ENCODE measurements at places on chromosomes 11 and 22.

DNA sequence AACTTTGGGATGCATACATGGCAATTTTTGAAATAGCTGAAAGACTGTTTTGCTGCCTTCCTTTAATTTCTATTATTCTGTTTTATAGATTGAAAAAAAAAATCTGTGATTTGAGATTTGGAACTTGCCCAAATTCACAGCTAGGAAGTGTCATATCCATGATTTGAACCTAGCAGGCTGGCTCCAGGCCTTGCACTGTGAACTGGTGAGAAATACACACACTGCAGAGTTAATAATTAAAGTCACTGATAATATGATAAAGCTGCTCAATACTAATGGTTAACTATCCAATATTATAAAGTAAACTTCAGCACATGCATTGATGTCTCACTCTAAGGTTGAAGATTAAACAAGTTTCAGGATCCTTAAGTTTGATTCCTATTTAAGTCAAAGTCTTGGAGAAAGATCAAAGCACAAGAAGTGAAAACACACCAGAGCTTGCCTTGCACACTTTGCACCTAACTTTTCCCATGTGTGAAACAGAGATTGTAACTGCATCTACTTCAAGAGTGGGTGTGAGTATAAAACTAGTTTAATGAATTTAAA, 150.6 kb upstream of the CCDC179 start:
- no peak overlapping the region for H3K4me3 ChIP-seq
- H3K27ac ChIP-seq = no peak overlapping the region
- no peaks in the 10 kb centered on the region for H3K27me3 ChIP-seq
- DNase-seq = no peak
- H3K4me1 ChIP-seq = no peaks in the 10 kb centered on the region

DNA sequence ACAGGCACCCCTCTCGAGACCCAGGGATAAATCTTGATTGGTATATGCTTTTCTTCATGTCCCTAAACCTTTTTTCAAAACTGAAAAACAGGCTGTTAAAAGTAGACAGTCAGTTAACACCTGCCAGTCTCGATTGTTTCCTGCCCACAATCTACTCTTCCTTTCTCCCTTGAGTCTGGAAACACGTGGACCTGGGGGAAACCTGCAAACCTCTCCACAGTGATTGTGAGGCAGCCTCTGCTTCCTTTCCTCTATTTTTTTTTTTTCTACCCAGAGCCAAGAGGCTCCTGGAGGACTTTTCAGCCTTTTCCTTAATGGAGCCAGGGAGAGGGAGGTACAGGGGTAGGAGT, 69.4 kb upstream of the CLMP start:
- DNase-seq = no peak
- peaks cover 16% of the 10 kb centered on the region for H3K27me3 ChIP-seq
- H3K36me3 ChIP-seq = peaks cover 4% of the 10 kb centered on the region
- H3K4me3 ChIP-seq = no peak overlapping the region
- no peak overlapping the region for H3K27ac ChIP-seq

DNA sequence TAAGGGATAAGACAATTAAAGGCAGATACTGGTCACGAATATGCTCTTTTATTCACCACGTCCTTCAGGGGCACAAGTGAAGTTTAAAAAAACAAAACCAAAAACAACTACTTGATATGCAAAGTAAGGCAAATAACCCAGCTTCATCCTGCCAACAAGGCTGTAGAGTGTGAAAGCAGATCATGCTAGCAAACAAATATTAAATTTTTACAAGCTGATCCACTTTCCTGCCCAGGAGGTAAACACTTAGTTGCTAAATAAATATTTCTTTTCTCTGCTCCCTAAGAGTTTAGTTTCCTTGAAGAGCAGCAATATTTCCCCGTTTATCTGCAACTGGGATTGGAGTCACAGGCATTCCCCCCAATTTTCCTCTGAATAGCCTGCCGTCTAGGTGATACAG, 300.2 kb downstream of the LARGE1 start:
- DNase-seq = no peak
- H3K4me3 ChIP-seq = no peak overlapping the region
- peaks cover 34% of the 10 kb centered on the region for H3K36me3 ChIP-seq
- no peaks in the 10 kb centered on the region for H3K27me3 ChIP-seq

- H3K27me3 ChIP-seq = peaks cover 99% of the 10 kb centered on the region
- no peak overlapping the region for H3K27ac ChIP-seq
- peak; percentile 84 for DNase-seq
- H3K36me3 ChIP-seq = no peaks in the 10 kb centered on the region
- no peak overlapping the region for H3K4me3 ChIP-seq
These were observed 117.2 kb upstream of the IGLL5 start for GRCh38 chr22:22770280-22770871.

GRCh38 chr22:26553056-26553752, 36.7 kb downstream of the TPST2 start:
- H3K27ac ChIP-seq = peak overlapping the region; percentile 95
- peaks cover 83% of the 10 kb centered on the region for H3K4me1 ChIP-seq
- DNase-seq = no peak
- H3K27me3 ChIP-seq = no peaks in the 10 kb centered on the region

DNA sequence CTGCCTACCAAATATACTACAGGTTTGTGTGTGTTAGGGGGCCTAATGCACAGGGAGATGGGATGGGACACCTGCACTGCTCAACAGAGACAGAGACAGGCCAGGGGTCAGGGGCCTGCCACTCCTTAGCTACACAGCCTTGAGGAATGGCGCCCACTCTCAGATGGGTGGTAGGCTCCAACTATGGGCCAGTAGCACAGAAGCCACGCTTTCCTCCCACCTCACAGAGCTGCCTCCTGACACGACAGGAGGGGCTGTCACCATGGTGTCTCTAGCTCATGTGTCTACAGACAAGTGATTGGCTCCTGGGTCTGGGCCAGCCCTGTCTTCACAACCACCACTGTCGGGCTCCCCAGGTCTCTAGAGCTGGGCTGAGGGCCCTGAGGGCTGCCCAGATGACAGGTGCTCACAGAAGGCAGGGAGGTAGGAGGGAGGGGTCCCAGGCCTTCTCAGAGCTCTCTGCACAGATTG, 81.8 kb downstream of the DGCR2 start:
- peaks cover 22% of the 10 kb centered on the region for H3K36me3 ChIP-seq
- H3K4me3 ChIP-seq = no peak overlapping the region
- no peak overlapping the region for H3K27ac ChIP-seq
- no peak for DNase-seq
- no peaks in the 10 kb centered on the region for H3K27me3 ChIP-seq

DNA sequence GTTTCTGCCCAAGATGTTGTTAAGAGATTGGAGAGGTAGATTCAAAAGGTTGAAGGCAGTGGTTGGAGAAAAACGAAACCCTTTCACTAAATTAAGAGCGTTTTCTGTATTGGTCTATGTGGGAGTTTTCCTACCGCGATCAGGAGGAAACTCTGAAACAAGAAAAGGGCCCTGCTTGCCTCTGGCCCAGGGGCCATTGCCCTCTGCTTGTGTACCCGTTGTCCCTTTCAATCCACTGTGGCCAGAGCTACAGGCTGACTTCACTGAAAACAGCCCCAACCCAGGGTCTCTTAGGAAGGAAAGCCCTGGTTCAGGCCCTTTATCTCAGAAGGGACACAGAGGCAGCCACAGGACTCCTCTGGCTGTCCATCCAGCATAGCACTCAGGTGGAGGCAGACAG, 99.1 kb downstream of the CSNK2A3 start:
- H3K4me3 ChIP-seq = no peak overlapping the region
- no peaks in the 10 kb centered on the region for H3K27me3 ChIP-seq
- peaks cover 8% of the 10 kb centered on the region for H3K4me1 ChIP-seq
- no peak overlapping the region for H3K27ac ChIP-seq
- no peaks in the 10 kb centered on the region for H3K36me3 ChIP-seq

GRCh38 chr11:96179905-96180304, 163.1 kb downstream of the MAML2 start:
- H3K27me3 ChIP-seq = no peaks in the 10 kb centered on the region
- no peaks in the 10 kb centered on the region for H3K36me3 ChIP-seq
- no peak overlapping the region for H3K4me3 ChIP-seq
- no peak for DNase-seq
- peak overlapping the region; percentile 55 for H3K27ac ChIP-seq

DNA sequence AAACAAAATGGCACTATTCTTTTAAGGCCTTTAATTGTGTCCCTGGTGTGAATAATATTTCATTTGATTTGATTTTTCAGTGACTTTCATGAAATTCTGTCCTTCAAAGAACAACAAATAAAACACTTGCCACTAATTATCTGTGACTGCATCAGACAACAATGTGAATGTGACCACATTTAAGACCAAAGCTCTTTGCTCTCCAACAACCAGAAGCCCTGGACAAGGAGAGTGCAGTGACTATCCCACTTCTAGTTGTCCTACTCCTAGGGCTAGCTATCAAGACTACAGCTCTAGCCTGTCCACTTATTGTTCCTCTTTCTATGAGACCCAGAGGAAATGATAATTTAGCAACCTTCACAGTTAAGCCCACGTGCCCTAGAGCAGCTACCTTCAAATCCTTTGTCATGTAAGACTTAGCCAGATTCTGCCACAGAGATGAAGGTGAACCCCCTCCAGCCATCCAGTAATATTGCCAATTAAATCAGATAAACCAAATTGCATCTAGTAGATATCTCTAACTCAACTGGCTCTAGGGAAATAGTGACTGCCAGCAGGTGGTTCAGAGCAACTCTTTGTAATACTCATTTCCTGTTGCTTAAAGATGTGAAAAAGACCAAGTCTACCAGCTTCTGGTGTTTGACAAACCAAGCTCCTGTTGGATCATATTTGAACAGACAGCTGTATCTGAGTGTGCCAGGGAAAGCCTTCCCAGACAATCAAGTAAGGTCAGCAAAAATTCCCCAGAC, 142.6 kb upstream of the BLID start:
- peaks cover 8% of the 10 kb centered on the region for H3K36me3 ChIP-seq
- H3K4me1 ChIP-seq = peaks cover 15% of the 10 kb centered on the region
- no peak overlapping the region for H3K27ac ChIP-seq
- no peak overlapping the region for H3K4me3 ChIP-seq
- peaks cover 48% of the 10 kb centered on the region for H3K27me3 ChIP-seq
- DNase-seq = no peak

GRCh38 chr11:22797047-22797446, 32.6 kb downstream of the SVIP start:
- H3K4me3 ChIP-seq = no peak overlapping the region
- H3K27me3 ChIP-seq = no peaks in the 10 kb centered on the region
- H3K27ac ChIP-seq = no peak overlapping the region
- no peak for DNase-seq
- peaks cover 5% of the 10 kb centered on the region for H3K4me1 ChIP-seq

- DNase-seq = no peak
- no peak overlapping the region for H3K27ac ChIP-seq
- H3K4me3 ChIP-seq = no peak overlapping the region
These were observed 9.9 kb upstream of the MRPL11 start for GRCh38 chr11:66448523-66448922.

DNA sequence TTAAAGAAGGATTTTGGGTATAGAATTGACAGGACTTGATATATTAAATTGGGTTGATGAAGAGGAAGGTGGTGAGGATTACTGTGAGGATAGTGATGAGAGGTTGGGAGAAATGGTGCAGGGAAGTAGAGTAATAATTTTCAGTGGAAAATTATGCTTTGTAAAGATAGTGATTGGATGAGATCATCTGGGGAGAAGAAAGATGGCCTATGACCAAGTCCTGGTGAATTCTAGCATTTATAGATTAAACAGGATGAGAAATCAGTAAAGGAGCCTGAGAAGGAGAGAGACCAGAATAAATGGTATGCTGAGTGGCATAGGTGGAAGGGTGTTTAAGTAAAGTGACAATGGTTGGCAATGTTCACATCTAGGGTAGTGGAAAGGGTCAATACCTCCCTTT, 15.0 kb downstream of the IPO7 start:
- no peak overlapping the region for H3K4me3 ChIP-seq
- peak overlapping the region; percentile 51 for H3K27ac ChIP-seq
- H3K4me1 ChIP-seq = peaks cover 32% of the 10 kb centered on the region

DNA sequence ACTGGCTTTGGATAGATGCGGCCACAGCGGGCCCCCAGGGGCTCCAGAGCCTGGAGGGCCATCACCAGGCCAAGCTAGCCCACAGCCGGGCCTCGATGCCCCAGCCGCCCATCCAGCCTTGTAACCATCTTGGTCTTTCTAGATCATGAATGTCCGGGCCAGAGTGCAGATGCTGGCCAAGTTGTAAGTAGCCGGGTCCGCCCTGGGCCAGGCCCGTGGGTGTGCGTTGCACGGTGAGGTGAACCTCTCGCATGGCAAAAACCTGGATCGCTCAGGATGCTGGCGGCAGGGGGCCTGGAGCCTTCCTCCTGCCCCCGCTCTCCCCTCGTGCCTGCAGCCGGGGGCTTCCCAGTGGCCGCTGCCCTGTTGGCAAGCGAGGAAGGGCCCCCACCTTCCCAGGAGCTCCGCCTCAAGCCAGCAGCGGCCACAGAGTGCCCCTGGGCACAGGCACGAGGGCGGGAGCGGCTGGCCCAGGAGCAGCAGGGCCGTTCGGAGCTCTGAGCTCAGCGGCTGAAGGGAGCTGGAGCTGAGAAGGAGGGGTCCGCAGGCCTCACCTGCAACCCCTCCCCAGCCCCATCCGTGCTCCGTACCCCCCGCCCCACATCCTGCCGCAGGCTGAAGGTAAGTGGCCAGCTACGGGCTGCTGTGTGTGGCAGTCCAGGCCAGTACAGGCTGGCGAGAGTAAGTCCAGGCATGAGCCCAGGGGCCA, 10.9 kb upstream of the MRPL23 start:
- no peaks in the 10 kb centered on the region for H3K36me3 ChIP-seq
- no peak overlapping the region for H3K4me3 ChIP-seq
- no peaks in the 10 kb centered on the region for H3K27me3 ChIP-seq

- no peak for DNase-seq
- no peak overlapping the region for H3K27ac ChIP-seq
- no peak overlapping the region for H3K4me3 ChIP-seq
- no peaks in the 10 kb centered on the region for H3K36me3 ChIP-seq
- peaks cover 23% of the 10 kb centered on the region for H3K4me1 ChIP-seq
These were observed 69.7 kb downstream of the NELL1 start for GRCh38 chr11:20739107-20739506.

GRCh38 chr11:75801362-75802020, 13.5 kb upstream of the UVRAG start:
- H3K27me3 ChIP-seq = peaks cover 5% of the 10 kb centered on the region
- H3K4me3 ChIP-seq = no peak overlapping the region
- DNase-seq = no peak
- H3K36me3 ChIP-seq = no peaks in the 10 kb centered on the region
- peaks cover 4% of the 10 kb centered on the region for H3K4me1 ChIP-seq

DNA sequence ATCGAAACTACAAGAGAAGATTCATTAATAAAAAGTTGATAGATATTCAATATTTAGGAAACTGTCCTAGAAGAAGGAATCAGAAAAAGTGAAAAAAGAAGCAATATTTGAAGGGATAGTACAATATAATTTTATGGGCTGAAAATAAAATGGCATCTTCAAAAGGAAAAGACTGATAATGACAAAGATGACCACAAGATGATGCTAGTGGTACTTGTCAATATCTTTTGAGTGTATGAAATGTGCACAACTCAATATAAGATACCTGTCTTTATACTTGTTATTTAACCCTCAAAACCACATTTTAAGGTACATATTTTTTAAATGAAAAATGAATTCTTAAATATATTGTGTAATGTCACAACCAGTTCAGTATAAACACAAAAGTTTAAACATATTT, 1059.6 kb upstream of the RAG2 start:
- H3K4me3 ChIP-seq = no peak overlapping the region
- no peak overlapping the region for H3K27ac ChIP-seq
- peaks cover 27% of the 10 kb centered on the region for H3K36me3 ChIP-seq
- no peaks in the 10 kb centered on the region for H3K4me1 ChIP-seq
- H3K27me3 ChIP-seq = no peaks in the 10 kb centered on the region
- DNase-seq = no peak
